ENCODE measurements at places on chromosomes 5 and 9.

DNA sequence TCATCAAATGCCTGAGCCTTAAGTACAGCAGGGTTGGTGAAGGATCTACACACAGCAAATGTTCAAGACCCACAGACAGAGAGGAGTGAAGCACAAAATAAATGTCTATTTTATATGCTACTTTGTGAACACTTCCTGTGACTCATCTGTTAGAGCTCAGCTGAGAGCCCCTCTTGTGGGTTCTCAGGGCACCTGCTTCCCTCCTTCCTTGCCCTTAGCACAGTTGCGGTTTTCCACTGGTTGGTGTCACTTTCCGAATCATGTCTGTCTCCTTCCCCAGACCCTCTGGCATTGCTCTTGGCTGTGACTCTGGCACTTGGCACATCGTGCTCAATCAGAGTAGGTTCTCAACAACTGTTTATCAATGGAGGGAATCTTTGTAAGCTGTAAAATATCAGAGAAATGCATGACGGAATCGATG, 128.5 kb upstream of the STC2 start:
- DNase-seq, result no peak

- no peak for DNase-seq
These were observed 365.2 kb downstream of the PDE4D start for GRCh38 chr5:59528202-59528862.

GRCh38 chr5:115815693-115816225, 700 bp downstream of the CDO1 start:
- DNase-seq, result no peak

DNA sequence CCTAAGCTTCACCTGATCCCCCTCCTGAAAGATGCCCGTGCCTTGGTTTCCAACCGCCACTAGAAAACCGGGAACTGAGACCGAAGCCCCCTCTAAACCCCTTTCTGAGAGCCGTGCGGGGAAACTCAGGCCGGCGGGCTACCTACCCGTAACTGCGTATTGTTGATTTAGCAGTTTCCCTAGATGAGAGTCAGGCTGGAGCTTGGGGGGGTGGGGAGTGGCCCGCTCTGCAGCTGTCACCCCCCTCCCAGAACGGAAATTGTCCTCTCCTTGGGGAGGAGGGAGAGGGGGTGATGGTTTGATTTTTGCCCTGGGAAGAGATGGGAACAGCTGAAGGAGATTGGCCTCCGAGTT, 2.5 kb downstream of the CXXC5 start:
- DNase-seq, result no peak

DNA sequence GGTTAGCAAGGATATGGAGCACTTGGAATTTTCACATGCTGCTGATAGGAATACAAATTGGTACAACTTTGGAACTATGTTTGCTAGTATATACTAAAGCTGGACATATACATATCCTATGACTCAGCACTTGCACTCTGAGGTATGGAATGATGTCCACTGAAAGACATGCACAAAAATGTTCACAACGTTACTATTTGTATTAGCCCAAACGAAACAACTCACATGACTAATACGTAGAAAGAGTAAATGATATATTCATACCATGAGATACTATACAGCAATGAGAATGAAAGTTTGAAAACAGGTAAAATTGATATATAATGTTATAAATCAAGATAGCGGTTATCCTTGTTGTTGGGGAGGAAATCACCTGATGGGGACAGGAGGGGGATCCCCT, 45.5 kb upstream of the CDC42SE2 start:
- no peak for DNase-seq

DNA sequence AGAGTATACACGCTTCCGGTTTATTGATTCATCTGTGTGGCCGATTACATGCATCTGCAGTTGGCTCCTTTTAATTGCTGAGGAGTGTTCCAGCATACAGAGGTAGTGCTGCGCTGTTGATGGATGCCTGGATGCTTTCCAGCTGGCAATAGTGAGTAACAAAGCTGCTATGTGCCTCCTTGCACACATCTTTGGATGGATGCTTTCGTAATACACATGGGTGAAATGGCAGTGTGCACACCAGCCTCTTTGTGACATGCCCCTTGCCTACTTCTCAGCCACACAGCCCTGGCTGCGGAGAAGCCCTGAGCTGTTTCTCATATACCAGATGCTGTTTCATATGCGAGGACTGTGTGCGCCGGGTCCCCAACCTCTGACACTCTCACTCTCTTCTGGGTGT, 151.0 kb downstream of the GADD45G start:
- no peak for DNase-seq

DNA sequence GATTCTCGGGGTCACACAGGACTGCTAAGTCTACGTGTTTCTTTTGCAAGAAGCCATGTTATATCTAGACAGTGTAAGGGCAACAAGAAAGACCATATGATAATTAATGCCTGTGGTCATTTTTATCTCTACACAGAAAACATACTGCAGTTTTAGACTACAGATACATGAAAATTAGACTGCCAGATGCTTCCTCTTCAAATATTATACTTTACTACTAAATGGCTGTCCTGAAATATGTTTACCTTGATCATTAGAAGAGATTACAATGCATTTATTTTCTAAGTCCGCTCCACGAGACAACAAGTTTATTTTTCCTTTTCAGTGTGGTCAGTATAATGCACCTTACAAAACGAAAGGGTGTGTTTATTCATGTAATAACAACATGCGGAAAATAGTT, 147.6 kb downstream of the KIAA0825 start:
- no peak for DNase-seq

GRCh38 chr5:177222269-177222668, 81.2 kb downstream of the RAB24 start:
- no peak for DNase-seq

DNA sequence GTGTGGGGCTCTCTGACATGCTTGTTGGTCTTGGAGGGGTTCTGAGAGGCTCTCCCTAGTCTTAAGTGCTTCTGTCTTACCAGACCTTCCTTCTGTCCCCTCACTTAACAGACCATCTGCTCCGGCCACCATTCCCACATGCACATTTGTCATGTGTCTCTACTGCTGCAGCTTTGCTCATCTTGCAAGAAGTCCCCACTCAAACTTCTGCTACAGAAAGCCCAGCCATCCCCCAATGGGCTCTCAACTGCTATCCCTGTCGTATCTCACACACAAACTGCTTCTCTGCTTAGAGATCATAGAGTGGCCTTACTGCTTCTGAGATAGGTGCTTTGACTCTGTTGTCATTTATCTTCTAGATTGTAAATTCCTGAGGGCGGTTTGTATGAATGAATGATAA, 69.4 kb downstream of the NUP214 start:
- DNase-seq, result no peak

GRCh38 chr9:19992556-19992955, 203.7 kb upstream of the SLC24A2 start:
- DNase-seq, result no peak

DNA sequence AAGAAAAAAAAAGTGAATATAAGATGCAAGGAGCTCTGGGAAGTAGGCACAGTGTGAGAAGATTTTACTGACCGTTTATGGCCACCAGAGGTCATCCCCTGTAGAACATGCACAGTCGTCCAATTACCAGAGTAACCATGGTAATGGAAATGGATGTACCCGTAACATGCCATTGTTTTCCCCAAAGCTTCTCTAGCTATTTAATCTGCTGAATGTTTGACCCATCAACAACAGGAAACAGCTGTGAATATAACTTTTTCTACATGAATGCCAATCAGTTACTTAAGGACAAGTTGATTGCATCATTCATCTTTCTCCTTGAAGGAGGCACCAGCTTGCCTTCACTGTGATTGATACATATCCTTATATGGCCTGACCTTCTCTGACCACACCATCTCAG, 1967.0 kb upstream of the CDH9 start:
- no peak for DNase-seq

DNA sequence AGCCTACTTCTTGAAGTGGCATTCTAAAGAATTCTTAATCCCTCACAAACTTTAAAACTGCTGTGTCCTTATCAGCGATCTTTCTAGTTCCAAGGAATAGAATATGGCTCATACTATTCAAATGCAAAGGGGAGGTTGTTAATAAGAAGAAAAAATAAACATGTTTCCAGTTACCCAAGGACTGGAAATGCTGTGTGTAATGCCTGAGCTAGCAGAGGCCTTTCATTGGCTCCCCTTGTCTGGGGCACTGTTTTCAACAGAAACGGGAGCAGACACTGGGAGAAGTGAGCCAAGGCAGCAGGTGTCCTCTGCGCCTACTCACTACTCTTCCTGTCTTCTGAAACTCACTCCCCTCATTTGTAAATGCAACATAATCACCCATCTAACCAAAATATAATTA, 253.0 kb downstream of the MARCHF11 start:
- no peak for DNase-seq

GRCh38 chr5:43680286-43680685, 77.3 kb downstream of the NNT start:
- DNase-seq, result no peak

GRCh38 chr5:35773967-35774366, 82.7 kb upstream of the IL7R start:
- peak; percentile 52 for DNase-seq

DNA sequence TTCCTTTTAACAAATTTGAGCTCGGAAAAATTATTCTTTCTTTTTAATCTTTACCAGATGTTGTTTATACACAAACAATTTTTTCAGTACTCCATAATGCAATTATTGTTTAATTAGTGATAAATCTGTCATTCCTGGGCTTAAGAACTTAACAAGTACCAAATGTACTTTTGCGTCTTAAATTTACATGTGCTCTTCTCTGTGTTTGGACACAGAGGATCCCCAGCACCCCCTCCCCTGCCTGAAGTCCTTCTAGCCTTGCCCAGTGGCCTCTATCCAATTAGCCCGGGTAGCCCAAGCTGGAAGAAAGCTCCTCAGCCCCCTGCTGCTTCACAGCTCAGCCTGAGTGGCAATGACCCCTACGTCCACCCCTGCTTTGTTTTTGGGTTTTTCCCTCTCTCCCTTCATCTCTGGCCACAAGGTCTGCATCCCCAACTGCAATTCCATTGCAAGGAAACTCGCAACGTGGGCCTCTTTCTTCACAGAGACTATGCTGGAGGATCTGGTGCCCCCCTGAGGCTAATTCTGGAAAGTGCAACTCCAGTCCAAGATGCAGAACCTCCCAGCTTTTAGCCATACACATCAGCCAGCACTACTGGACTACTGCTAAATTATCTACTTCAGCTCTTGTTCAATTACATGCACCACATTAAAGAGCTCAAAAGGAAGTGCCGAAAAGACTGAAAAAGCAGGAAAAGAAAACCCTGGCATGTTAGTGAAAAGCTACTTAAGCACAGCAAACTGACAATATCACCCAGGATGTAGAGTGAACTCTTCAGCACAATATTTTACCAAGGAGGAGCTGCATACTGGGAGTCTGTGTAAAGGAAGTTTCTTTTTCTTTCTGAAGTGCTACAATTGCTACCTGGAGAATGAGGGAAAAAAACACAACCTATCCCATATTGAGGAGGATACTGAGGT, 186.2 kb downstream of the FANCC start:
- peak; percentile 24 for DNase-seq

DNA sequence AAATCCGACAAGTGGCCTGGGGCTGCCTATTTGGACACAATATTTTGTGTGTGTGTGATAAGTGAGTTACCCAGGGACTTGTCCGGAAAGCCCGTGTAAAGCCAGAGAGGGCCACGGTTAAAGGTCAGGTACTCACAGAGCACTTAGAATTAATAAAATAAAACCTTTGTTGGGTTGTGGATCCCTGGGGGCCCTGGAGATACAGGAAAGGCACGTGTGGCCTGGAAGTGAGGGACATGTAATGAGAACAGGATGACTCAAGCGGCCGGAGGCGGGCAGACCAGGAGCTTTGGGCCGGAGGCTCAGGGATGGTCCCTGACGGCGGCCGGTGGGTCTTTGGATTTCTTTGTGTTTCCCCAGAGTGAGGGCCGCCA, 1.0 kb downstream of the DMRT2 start:
- DNase-seq, result no peak

GRCh38 chr5:112396430-112396829, 22.6 kb downstream of the EPB41L4A start:
- no peak for DNase-seq

DNA sequence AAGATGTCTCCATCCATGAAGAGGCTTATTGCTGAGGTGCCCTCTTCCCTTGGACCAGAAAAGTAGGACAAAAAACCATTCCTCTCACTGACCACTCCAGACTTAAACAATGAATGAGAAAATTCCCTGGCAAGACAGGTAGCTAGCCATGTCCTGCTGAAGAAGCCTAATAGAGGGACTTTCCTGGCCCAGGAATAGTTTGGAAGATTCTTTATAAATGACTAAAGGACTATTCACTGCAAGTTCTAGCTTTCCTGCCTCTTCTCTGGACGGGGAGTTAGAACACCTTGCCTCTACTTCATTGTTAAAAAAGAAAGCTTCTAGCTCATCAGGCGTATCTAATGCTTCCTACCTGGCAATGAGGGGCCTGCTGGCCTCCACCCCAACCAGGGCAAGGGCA, 153.6 kb downstream of the NR3C1 start:
- no peak for DNase-seq

DNA sequence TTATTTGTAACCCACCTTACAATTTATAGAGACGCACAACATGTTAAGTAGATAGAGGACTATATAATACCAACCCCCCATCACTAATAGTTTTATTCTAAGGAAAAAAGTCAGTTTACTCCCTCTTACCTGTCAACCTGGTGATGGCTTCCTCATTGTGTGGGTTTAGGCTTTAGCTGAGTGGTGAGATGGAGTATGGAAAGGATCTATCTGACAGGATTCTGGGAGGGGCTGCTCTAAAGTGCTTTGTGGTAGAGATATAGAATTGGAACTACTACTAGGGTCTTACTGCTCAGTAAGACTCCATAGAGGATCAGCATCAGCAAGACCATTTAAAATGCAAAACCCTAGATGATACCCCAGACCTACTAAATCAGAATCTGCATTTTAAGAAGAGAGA, 82.1 kb upstream of the IFNE start:
- DNase-seq, result no peak

- no peak for DNase-seq
These were observed 101.1 kb downstream of the NFIB start for GRCh38 chr9:14212697-14213420.

DNA sequence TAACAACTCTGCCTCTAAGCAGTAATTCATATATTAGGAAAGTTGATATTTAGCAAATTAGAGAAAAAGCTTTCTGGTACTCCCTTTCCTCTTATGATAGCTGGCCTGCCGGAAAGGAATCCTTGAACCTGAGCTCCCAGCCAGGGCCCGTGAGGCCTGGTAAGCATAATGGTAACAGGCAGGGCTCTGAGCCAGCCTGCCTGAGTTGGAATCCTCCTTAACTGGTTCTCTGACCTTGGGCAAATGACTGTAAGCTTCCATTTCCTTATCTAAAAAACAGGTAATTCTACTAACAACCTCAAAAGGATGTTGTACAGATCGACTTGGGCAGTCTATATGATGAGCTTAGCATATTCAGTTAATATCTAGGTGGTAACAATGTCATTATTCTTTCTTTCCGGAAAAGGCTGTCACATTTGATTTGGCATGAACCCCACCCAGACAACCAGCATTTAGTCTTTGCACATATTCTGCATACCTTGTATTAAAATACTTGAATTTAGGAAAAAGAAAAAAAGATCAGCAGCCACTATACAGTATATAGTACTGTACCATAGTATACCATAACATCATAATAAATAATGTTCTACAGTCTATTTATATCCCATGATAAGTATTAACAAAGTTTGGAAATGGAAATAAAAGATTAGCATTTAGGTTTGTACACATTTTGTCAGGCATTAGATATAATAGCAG, 55.7 kb upstream of the MAP3K1 start:
- no peak for DNase-seq

Measured in CD4-positive, alpha-beta T cell treated with Interleukin-6 at 100 ng/mL for 8 hours (primary cell).